HuH-7 (cell line): ENCODE measurements at places on chromosomes 7 and 10.

DNA sequence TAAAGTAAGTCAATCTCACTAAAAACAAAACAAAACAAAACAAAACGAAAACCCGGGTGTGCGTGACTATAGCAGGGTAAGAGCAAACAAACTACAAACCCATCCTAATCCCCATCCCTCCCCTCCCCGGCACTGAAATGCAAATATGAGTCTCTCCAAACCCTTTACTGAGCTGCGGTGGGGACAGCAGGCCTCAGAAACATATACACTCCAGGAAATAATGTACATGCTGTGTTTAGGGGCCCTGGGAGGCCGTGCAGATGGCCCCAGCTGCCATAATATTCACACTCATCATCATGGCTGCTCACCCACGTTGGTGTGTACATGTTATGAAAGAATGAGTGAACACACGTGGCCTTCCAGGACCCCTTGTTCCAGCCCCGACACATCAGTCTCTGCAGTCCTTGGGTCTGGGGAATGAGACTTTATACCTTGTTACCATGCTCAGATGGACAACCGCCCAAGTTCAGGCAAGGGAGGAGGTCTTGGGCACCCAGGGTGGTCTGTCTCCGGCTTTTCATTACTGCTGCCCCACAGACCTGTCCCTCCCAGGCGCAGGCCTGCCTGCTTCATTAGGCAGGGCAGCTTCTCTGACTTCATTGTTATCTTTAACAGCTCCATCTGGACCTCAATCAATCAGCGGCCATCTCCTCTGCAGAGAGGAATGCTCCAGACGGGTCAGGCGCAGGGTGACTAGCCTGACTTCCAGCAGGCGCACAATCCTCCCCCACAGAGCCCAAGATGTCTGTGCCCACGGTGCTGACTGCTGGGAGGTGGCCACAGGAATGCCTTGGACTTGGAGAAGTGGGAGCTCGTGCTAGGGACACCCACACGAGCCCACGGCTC lies 20.6 kb downstream of the HSPA12A start:
- DNase-seq = no peak

- no peak for DNase-seq
Measured at GRCh38 chr10:33142295-33142694, 184.3 kb upstream of the ITGB1 start.

DNA sequence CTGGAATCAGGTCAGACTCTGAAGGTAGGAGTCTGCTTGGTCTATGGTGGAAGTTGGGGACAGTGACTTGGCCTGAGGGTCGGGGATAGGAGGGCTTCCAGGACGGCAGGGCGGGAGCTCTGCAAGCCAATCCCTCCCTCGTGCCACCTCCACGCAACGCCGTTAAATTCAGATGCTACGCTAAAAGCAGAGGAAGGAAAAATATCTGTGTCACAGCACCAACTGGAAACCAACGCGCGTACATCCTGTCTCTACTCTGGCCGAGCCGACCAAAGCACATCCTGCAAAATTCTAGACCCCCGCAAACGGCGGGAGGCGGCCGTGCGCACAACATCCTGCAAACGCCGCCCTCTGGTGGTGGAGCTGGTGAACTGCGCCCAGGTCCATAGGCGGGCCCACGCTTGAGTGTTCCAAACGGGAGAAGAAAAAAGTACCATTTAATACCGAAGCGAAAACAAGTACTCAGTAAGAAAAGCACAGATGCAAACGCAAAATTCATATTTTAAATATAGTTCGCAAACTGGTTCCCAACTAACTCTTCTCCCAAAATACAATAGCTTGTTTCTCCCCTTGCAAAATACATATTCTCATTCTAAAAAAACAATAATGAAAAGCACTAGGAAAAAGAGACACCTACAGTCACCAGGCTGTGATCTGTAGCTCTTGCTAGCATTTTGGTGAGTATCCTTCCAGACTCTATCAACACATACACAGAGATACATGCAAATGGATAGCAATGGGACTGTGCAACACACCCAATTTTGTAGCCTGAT lies 45.7 kb upstream of the HSPA12A start:
- DNase-seq = peak; percentile 66

GRCh38 chr7:135392701-135393100 lies 117.2 kb downstream of the CNOT4 start:
- no peak for DNase-seq

DNA sequence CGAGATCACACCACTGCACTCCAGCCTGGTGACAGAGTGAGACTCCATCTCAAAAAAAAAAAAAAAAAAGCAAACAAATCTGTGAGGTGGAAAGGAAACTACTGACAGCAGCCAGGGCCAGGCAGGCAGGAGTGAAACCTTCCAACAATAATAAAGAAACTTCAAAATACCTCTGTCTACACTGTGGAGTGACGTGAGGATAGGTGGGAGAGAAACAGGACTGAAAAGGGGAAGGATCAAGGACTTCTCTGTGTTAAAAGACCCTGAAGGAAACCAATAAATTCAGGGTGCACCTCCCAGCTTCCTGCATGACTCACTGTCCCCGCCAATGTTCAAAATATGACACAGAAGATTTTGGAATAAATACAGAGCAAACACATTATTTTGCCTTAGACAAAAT lies 82.9 kb downstream of the KIAA1549 start:
- no peak for DNase-seq

- DNase-seq = no peak
Measured at GRCh38 chr7:75629044-75629443, 109.7 kb downstream of the HIP1 start.

GRCh38 chr10:5679606-5680005 lies 5.0 kb upstream of the TASOR2 start:
- DNase-seq = no peak

DNA sequence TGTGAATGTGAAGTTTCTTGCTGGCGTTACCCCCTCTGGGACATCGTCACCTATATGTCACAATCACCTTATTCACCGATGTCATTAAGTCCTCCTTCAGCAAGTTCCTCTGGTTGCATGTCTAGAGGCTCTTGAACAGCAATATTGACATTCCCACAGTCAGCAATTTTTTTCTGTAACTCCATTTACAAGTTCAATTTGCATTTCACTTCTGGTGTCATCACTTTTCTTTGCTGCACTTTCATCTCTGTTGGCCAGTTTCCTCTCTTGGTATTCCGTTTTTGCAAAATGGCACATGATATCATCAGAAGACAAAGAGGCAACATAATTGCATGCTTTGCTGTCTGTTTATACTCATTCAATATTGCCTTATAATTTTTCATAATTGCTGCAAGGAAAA lies 69.8 kb downstream of the SRI start:
- DNase-seq = no peak

GRCh38 chr7:50552921-50553320 lies 12.3 kb downstream of the DDC start:
- DNase-seq = no peak

GRCh38 chr10:70260734-70261133 lies 23.1 kb downstream of the NPFFR1 start:
- DNase-seq = no peak

DNA sequence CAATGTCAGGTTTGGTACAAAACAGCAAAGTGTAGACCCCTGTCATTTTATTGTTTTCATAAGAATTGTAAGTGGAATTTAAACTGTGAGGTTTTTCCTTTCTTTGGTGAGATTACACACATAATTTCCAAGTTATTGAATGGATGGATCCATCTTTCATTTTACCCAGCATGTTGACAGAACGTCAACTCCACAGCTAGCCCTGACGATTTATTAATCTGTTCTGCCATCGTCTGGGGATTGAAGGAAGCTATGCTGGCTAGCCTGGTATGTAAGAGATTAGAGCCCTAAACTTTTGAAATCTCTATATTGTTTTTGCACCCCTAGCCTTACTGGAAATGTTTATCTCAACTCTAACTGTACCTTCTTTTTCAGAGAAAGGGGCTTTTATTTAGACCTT lies 8.6 kb downstream of the WNT16 start:
- no peak for DNase-seq

DNA sequence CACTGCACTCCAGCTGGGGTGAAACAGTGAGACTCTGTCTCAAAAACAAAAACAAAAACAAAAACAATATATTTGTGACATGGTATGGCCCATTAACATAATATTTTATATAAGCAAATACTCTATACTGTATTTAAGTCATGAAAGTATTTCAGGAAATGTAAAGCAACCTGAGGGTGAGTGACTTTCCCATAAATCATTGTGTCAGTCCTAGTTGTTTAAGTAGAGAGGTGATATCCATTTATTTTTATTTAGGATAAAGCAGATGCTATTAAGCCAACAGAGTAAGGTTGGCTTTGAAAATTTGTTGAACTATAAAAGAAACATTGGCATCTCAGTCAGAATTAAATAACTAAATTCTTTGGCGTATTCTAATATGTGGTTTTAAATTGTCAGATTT lies 60.5 kb downstream of the MKLN1 start:
- no peak for DNase-seq

GRCh38 chr7:127390186-127390816 lies 2.2 kb downstream of the ZNF800 start:
- DNase-seq = no peak

DNA sequence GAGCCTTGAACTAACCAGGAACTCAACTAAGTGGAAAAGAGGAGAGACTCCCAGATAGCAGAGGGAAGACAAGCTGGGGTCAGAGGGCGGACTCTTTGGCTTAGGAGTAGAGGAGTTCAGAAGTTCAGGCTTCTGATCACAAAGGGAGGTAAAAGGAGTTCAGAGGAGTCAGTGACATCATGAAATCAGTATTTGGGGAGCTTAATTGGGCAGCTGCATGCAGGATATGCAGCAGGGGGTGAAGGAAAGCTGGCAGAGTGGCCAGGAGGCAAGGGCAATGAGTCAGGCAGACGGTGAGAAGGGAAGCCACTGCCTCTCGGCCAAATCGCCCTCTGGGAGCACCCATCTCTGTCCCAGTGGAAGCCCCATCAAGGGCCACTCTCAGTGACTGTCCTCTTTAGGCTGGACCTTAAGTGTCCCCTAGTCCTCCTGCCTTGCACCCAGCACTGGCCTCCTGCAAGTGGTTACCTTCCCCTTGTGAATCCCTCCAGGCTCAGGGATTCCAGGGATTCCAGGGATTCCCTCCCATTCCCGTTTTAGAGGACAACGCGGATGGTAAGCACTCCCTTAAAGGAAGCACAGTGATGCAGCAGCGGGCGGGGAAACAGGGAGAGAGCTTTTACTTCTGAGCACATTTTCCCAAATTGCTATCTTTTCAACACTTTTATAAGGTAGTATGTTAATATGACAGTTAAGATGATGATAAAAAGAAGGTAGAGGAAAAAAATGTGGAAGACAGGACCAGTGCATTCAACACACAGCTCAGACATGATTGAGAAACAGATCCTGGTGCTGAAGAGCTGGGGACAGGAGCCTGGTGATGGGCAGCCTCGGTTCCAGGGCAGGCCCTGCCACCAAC lies 72.6 kb downstream of the KCNMA1 start:
- DNase-seq = no peak

GRCh38 chr10:100483876-100484666 lies 21.3 kb downstream of the WNT8B start:
- no peak for DNase-seq

DNA sequence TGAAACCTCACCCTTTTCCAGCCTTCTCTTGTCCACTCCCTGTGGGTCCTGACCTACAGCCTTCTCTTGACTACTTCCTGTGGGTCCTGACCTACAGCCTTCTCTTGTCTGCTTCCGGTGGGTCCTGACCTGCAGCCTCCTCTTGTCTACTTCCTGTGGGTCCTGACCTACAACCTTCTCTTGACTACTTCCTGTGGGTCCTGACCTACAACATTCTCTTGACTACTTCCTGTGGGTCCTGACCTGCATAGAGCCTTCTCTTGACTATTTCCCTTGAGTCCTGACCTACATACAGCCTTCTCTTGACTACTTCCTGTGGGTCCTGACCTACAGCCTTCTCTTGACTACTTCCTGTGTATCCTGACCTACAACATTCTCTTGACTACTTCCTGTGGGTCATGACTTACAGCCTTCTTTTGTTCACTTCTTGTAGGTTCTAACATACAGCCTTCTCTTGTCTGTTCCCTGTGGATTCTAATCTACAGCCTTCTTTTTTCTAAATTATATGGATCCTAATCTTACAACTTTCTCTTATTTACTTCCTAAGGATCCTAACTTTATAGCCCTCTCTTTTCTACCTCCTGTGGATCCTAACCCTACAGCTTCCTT lies 36.5 kb downstream of the C10orf71 start:
- DNase-seq = no peak

DNA sequence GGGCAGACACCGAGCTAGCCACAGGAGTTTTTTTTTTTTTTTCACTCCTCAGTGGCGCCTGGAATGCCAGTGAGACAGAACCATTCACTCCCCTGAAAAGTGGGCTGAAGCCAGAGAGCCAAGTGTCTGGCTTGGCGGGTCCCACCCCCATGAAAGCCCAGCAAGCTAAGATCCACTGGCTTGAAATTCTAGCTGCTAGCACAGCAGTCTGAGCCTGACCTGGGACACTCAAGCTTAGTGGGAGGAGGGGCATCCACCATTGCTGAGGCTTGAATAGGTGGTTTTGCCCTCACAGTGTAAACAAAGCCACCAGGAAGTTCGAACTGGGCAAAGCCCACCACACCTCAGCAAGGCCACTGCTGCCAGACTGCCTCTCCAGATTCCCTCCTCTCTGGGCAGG lies 144.5 kb downstream of the LRMDA start:
- no peak for DNase-seq

DNA sequence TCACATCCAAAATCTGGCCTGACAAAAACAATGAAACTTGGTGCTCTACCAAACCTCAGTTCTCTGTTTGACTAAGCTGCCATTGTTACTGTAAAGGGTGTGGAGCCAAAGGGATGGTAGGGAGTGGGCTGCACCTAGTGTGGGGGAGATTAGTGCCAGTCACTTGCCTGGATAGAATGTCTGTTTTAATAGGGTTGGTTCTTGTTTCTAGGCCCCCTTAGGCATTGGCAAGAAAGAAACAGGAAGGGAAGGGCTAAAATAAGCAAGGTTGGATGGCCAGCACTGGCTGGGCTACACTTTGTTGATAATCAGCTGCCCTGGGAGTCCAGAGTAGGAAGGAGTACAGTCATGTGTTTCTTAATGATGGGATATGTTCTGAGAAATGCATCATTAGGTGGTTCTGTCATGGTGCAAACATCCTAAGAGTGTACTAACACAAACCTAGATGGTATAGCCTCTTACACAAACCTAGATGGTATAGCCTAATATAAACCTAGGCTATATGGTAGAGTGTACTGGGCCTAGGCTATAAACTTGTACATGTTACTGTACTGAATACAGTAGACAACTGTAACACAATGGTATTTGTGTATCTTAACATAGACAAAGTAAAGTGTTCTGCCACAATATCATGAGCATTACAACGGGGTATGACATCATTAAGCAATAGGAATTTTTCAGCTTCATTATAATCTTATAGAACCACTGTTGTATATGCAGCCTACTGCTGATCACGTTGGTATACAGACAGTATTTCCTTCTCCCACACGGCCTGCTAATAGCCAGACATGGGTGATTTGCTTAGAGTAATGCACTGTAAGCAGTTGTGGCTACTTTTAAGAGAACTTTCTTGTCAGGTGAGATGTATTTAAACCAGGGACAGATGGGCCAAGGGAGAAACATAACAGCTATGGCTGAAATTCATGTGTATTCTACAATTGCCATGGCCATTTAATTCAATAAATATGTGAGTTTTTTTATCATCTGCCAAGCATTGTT lies 15.4 kb downstream of the BBIP1 start:
- DNase-seq = no peak

- no peak for DNase-seq
Measured at GRCh38 chr10:13711291-13711690, 124.5 kb downstream of the PRPF18 start.
